Stimulated activated CD8-positive, alpha-beta memory T cell treated with anti-CD3 and anti-CD28 coated beads, Interleukin-2, amount 100 ng/mL, for 1 hour (primary cell): ENCODE measurements at places on chromosomes 16 and 17.

DNA sequence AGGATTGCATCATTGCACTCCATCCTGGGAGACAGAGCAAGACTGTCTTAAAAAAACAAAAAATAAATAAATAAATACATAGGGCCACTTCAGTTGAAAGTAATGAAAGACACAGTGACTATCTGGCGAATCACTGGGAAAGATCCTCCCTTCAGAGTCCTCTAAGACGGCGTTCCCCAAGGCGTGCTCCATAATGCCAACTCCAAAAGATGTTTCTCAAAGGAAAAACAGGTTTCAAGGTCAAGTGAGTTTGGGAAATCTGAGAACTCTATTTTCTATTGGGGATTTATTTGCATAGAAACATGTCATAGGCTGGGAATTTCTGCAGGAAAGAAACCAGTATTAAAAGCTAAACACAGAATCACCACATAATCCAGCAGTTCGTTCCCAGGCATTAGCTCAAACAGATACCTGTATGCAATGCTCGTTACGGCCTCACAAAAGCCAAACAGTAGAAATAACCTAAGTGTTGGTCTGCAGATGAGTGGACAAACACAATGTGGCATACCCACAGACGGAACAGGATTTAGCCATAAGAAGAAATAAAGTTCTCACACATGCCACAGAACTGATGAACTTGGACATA, 7.9 kb downstream of the KLHDC4 start:
- DNase-seq: no peak

DNA sequence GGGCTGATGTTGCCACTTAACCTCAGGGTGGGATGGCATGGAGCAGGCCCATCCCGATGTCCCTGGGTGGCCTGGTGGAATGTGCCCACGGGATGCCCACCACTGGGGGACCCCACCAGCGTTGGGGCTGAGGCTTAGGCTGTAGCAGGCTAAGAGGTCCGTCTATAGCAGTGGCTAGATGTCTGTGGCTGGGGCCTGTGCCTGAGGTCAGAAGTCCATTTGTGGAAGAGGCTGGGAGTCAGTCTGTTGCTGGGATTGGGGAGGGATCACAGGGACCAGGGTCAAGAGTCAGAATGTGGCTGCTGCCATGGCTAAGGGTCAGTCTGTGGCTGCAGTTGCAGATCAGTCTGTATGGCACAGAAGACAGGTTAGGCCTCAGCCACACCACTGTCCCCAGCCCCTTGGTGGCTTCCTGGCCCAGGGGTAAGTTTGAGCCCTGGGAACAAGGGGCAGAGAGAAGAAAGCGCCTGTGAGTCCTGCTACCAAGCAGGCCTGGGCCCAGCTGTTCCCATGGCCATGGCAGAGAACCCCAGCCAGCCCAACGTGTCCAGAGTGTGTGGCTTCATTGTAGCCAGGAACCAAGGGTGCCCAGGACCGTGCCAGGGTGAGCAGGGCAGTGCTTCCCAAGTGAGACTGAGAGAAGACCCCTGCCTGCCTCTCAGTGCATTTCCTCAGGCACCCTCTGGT, 35.7 kb downstream of the RAI1 start:
- no peak for DNase-seq

- DNase-seq: no peak
Observed at GRCh38 chr16:1431497-1432270, 806 bp downstream of the PERCC1 start.

- DNase-seq: no peak
Observed at GRCh38 chr16:27824006-27824405, 239.5 kb downstream of the GSG1L start.

GRCh38 chr16:85536073-85536410, 77.1 kb upstream of the GSE1 start:
- DNase-seq: no peak

DNA sequence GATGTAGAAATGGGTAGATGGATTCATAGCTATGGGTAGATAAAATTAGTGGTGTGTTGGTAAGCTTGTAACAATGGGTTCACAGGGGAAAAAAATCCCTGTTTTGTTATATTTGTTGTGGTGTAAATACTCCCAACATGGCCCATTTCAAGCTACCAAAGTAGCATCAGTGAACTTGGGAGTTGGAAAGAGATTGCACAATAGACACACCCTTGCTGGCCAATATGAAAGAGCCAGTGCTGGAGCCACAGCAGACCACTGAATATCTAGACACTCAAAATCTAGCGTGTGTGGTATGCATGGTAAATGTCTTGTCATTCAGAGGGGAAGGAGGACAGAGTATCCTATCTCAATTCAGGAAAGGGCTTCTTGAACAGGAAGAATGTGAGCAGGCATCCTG, 565.1 kb upstream of the SALL1 start:
- DNase-seq: no peak

- DNase-seq: no peak
Observed at GRCh38 chr17:78677303-78678221, 100.4 kb upstream of the DNAH17 start.

GRCh38 chr16:9521749-9522370, 430.4 kb downstream of the HAPSTR1 start:
- no peak for DNase-seq

DNA sequence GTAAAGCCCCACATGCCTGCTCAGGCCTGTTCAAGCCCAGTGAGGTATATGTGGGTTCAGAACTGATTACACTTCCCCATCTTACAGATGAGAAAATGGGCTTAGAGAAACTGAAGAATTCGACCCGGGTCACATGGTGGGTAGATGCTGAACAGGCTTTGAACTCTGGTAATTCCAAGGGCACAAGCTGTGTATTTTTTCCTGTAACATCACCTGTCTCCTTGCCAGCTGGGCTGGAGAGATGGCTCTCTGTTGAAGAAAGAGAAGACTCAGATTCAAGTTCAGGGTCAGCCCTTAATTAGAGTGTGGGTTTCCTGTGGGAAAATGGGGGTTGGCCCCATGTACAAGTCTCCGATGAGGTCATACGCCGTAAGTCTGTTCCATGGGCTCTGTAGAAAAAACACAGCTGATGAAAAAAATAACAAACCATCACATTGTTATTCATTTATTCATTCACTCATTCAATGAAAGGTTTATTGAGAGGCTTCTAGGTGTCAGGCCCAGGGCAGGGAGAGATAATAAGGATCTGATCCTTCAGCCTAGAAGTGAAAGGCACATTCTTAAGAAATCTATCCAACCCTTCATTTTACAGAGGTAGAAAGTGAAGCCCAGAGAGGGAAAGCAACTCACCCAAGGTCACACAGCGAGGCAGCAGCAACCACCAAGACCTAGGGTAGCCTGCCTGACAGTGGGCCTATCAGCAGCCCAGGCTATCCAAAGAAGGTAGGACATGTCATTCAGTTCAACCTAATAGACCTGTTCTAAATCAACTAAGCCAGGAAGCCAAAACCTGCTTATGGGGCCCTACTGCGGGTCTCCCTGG, 482.8 kb downstream of the SOX9 start:
- no peak for DNase-seq

DNA sequence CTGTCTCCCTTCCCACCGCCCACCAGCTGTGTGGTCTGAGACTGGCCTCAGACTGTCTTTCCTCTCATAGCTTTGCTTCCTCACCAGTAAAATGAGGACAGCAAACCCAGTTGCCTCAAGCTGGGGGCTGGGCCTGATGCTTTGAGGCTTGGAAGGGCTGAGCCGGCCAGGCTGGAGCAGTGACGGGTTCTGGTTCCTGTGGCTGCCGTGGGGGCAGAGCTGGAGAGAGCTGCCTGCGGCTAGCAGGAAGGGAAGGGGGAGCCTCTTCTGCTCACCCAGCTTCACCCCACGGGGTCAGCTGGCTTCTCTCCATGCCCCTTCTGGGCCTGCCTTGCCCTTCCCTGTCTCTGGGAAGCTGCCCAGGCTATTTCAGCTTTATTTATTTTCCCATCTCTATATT, 23.7 kb downstream of the LASP1 start:
- no peak for DNase-seq

- DNase-seq: no peak
Observed at GRCh38 chr16:88477631-88478519, 24.8 kb downstream of the ZFPM1 start.

DNA sequence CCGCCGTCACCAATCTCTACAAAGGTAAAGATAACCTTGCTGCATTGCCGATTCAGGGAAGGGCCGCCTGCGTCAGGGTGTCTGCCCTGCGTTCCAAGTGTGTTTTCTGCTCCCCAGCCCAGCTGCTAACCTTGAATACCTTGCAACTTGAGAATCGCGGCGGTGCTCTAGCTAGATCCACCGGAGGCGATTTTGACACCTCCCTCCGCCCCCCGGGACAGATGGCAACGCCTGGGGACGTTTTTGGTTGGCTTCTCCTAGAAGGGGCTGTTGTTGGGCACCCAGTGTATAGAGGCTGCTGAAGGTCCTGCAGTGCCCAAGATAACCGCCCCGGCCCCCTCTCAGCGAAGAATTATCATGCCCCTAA, 1.5 kb downstream of the HAPSTR1 start:
- no peak for DNase-seq

DNA sequence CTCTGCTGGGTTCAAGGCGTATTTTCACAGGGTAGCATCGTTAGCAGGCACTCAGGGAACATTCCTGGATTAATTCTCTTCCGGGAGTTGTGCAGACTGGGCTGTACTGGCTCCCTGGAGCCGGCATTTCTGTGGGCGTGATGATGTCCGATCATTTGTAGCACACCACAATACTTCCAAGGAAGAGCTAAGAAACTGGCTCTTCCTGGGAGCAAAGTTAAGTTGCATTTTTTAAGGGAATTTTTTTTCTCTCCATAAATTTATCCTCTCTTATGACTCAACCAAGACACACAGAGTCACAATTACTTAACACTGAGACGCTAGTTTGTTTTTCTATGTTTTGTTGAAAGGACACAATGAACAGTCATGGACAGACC, 211.6 kb upstream of the FOXF1 start:
- no peak for DNase-seq

DNA sequence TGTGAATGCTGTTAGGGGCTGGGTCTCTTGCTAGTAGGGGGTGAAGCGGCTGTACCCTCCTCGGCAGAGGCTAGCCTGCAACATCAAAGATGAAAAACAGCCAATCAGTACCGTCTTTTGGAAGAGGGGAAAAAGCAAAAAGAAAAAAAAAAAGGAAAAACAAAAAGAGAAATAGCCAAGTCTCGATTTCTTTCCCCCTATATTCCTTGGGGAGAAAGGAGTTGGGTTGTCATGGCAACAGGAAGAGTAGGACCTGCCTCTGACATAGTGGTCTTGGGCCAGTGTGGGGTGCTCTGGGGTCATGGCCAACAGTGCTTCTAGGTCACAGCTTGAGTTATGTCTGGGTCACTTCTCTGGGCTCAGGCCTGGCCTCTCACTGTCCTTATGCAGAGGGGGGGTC, 17.9 kb downstream of the ENGASE start:
- DNase-seq: no peak

DNA sequence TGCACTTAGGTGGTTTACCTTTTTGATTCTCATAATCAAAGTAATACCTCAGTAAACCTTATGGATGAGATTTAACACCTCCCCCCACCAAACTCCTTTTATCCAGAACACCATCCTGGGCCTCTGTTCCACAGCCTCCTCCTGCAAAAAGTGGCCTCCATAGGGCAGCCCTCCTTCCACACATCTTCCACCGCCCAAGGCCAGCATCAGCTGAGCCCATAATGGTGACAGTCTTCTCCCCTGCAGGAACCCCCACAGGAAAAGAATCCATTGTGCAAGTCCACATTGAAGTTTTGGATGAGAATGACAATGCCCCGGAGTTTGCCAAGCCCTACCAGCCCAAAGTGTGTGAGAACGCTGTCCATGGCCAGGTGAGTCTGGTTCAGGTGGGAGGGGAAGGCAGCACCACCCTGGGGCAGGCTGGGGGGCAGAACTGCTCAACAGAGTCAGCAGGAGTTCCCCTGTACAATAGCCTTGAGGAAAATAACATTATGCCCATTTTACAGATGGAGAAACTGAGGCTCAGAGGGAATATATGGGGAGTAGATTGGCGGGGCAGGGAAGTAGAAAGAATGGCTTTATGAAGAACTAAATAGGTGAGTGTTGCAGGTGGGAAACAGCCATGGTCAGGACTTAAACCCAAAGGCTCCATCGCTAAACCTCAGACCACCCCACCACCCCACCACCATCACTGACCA, 29.2 kb upstream of the BEAN1 start:
- DNase-seq: no peak

DNA sequence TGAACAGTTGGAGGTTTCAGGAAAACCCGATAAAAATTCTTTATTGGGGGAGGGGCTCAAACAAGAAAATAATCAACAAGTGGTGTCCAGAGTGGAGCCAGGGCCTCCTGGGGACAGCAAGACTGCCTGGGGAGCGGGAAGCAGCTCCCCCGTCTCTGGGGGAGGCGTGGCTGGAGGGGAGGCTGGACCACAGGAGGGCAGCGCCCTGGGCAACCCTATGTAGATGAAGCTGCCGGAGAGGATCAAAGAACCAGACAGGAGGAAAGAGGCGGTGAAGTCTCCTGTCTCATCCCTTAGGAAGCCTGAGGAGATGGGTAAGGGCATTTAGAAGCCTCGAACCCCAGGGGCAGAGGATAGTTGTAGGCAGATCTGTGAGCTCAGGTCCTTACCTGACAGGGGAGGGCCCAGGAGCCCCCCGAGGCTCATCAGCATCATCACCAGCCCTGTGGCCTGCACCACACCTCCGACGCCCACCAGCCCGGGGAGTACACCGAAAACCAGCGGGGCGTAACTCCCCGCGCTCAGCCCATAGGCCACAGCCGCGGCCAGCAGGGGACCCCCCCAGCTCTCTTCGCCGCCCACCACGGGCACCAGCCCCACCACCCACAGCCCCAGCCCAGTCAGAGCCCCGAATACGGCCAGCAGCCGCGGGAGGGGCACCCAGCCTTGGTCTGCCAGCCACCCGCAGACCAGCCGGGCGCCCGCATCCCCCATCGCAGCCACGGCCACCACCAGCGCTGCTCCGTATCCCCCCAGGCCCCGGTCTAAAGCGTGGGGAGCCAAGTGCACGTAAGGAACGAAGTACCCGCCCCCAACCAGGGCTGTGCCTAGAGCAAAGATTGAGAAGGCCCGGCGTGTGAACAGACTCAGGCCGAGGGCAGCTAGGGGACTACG, 2.0 kb downstream of the SLC16A11 start:
- DNase-seq: no peak

DNA sequence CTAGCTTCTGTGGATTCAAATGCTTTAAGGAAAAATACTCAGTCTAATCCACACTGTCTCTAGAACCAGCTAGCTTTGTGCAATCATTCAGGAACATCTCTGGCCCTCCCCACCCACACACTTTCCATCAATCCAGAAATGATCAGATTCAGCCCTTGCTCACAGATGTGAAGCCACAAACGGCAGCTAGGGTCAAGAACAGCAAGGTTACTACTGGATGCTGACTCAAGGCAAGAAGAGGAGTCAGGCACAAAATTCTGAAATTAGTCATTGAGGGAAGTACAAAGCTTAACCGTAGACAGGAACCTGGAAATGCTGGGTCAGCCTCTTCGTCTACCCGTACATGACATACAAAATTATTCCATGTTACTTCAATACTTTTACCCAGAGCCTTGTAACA, 174.6 kb downstream of the CDH13 start:
- DNase-seq: no peak

GRCh38 chr17:34241062-34241461, 14.0 kb upstream of the CCL2 start:
- no peak for DNase-seq

GRCh38 chr16:68396481-68396880, 51.8 kb downstream of the SMPD3 start:
- DNase-seq: peak; percentile 7
